ENCODE measurements at places on chromosomes 3 and 15.

DNA sequence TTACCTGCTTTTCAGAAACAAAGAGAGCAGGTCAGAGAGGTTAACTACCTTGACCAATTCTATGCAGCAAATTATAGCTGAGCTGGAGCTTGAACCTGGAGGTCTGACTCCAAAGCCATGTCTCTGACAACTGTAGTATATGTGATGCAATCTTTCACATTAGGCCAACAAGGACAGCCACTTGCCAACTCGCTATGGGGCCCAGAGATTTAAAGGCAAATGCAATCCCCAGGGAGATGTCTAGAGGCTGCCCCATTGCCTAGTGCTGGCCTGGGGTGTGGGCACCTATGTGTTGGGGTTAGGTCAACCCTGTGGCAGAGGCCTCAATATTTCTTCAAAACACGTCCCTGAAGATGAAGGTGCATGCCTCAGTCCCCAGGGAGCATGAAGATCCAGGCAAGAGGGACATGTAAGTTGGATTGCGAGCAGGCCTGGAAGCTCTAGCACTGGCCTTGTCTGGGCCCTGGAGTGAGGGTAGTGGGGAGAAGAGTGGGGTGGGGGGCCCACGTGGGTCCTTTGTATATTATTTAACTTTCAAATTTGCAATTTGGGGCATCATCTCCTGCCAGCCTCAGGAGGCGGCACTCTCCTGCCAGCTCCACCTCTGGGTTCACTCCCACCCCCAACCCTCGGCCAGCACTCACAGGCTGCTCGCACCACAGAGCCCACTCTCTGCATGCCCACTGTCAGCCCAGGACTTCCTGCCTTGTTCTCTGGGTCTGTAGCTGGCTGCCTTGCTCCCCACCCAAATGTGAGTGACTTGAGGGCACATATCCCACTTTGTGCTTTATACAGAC, 64.3 kb downstream of the SLC12A8 start:
- no peak for DNase-seq

DNA sequence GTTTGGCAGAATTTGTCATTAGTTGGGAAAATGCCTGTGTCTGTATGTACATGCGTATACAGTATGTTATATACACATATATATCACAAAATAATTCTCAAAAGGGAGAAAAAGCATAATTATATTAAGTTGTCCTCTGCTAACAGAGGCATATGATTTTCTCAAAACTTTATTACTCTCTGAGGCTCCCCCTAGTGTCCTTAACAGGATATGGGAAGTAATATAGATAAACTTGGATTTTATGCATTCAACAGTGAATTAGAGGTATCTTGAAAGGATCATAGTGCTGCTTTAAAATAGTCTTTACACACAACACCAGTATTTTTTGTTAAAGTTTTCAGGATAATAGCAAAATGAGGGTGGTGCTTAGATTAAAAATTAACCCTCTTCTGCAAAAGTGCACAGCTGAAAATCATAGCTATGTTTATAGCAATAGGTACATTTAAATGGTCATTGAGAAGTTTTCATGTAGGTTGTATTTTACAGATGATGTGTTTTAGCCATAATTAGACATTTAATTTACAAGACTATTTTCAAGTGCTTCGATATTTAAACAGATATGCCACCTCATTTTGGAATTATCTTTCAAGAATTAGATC, 454.0 kb upstream of the ROBO2 start:
- DNase-seq = peak; percentile 5

DNA sequence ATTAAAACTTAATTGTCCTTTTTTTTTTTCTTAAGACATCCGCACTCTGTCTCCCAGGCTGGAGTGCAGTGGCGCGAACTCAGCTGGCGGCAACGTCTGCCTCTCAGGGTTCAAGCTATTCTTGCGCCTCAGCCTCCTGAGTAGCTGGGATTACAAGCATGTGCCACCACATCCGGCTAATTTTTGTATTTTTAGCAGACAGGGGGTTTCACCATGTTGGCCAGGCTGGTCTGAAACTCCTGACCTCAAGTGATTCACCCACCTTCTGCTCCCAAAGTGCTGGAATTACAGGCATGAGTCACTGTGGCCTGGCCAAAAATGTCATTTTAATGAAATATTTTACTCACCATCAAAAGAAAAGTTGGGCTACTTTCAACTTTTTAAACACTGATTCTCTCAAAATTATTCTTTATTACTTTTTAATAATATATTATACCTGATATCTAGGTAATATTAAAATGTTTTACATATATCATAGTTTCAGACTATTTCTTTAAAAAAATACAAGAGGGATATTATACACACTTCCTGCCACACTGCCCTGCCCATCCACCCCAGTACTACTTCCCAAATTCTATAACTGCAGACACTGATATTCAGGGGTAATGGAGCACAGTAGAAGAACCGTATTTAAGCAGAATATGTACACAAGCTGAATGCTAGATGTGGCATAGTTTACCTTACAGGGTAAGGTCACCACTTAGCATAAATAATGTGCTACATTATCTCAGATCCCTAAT, 723.9 kb upstream of the ZNF385D start:
- peak; percentile 73 for DNase-seq

DNA sequence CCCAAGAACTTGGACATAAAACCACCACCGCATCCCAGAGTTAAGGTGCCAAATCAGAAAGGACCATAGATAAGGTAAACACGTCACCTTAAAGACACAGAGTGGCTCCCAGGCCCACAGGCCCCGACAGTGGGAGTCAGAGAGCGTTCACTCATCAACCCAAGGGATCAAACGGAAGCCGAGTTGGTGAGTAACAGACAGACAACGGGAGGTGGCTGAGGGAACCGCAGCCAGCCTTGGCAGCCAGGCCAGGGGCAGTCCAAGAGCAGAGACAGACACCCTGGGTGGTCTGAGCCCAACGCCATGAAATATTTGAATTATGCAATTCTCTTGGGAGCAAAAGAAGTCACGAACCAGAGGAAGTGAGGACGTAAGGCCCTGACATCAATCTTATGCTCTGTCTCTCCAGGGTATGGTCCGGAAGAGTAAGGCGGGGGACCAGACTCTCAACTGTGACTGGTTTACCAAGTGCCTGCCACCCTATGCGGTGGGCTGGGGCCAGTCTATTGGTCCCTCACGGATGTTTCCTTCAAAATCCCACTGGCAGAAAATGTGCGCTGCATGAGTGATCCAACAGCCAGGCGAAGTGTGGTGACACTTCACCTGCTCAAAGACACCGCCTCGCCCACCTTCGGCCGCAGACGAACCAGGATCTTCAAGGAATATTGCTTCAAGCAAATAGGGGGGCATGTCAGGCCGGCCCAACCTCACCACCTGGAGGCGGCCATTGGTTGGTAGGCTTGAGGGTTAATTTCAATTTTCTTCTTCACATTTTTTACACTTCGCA, 34.3 kb downstream of the TMEM44 start:
- DNase-seq = peak; percentile 76

GRCh38 chr3:143184099-143184498, 64.5 kb downstream of the CHST2 start:
- no peak for DNase-seq

DNA sequence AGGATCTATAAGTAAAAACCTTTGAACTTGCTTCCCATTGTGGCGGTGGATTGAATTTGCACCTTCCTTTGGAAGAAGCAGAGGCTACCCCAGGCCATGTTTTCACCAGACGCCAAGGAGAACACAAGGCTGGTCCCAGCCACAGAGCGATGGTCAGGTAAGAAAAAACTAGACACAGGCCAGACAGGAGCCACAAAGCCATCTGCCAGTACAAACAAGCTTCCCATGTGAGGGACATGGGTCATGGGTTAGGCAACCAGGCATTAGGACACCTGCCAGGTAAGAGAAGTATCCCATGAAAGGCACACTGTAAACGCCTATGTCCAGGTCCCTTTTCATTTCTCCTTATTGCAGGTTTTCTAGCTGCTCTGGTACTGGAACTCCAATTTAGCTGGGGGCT, 190.2 kb downstream of the KLF13 start:
- DNase-seq = no peak

DNA sequence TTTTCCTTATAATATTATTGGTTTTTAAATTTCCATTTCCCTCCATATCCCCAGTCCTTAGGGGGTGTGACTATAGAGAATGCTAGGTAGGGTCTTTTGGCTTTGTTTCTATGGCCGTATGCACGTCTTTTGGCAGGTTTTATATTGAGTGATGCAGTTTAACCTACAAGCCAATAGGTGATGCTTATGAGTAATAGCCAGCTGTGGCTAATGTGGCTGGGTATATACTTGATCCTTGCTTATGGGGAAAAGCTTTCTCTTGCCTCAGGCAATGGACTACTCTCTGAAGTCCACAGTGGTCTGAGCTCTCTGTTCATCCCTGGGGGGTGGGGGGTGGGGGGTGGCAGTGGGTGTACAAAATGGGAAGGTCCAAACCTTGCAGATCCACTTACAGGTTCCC, 223.9 kb downstream of the MFSD1 start:
- DNase-seq = no peak

- no peak for DNase-seq
Observed at GRCh38 chr3:25453619-25454004, 25.5 kb downstream of the RARB start.

DNA sequence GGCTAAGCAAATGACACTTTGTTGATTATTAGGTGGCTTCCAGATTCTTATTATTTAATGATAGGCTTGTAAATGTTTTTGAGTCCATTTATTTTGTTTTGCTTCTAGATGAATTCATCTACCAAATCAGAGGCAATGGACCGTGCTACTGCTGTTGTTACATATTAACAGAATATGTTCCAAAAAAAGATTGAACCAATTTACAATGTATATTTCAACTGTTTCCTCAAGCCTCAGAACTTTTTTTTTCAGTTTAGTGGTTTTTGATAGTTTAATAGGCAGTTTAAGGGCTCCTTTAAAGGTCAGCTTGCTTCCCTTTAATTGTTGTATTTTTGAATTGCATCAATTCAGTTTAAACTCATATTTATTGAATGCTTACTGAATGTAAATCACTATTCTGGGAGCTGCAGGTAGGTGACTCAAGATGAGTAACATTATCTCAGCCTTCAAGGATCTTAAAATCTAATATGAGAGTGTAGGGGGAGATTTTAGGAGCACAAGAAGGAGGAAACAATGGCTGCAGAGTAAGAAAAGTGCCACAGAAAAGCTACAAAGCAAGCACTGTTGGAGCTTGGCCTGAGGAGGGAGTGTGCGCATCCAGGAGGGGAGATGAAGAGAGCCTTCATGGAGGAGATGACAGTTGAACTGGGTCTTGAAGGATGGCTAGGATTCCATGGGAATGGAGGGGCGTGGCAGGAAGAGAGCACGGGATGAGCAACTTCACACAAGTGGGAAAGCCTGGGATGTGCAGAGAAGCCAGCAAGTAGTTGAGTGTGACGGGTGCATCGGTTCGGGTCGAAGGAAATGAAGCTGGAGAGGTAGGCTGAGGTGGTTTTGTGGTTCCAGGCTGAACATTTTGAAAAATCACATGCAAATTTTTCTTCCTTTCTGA, 14.7 kb downstream of the MAP2K1 start:
- no peak for DNase-seq

DNA sequence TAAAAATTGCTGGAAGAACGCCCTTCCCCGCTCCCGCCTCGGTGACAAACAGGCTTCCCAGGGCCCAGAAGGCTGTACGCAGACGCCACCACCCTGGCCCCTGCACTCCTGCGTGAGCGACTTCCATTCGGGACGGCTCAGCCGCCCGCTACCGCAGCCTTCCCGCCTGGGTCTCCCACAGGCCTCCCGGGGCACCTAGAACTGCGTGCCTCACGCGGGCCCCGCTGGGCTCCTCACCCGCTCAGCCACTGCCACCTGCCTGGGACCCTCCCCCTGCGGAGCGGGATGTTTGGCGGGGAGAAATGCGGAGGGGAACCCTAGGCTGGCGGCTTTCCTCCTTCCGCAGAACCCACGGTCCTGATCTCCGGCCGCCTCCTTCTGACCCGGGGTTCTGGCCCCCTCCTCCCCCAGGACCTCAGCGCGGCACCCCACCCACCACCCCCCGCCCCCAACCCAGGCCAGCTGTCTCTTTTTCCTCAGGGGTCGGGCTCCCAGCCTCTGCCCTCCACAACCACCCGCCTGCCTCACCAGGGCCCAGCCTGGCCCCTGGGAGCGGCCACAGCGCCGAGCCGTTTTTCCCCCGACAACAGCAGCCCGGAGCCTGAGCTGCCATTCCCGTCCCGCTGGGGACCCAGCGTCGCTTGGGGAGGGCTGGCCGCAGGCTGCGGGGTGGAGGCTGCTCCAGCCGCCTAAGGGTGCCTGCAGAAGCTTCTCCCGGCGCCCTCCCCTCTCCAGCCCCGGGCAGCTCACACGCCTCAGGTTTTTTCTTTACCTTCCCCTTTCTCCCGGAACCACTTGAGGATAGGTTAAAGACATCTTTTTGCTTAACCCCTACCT, 27.6 kb upstream of the RAB7A start:
- no peak for DNase-seq

DNA sequence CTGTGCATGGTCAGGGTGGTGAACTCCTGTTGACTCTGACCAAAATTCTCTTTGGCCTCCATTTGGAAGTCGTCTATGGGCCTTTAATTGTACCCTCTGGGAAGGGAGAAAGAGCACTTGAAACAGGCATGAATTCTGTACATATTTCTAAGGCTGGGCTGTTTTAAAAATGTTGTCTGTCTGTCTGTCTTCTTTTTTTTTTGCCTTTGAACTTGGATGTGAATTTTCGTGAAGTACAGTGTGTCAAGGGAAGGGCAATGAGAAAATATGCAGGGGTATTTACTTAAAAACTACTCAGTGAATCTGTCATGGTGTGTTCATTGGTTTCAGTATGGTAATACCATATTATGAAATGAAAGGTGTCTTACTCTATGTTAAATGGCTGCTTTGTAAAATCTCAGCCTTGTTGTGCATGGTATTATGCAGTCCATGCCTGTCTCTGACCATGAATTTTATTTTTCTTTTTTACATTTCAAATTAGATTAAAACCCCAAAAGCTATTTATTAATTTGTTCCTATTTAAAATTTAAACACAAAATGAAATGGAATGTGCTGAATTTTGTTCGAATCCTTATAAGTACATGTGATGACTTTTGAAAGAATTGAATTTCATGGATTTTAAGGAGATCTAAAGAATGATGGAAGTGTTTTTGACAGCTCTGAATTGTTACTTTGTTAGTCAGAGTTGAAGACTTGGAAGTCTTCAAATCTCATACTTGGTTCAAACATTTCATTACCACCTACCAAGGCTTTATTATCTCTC, 51.1 kb downstream of the RARB start:
- DNase-seq = no peak

DNA sequence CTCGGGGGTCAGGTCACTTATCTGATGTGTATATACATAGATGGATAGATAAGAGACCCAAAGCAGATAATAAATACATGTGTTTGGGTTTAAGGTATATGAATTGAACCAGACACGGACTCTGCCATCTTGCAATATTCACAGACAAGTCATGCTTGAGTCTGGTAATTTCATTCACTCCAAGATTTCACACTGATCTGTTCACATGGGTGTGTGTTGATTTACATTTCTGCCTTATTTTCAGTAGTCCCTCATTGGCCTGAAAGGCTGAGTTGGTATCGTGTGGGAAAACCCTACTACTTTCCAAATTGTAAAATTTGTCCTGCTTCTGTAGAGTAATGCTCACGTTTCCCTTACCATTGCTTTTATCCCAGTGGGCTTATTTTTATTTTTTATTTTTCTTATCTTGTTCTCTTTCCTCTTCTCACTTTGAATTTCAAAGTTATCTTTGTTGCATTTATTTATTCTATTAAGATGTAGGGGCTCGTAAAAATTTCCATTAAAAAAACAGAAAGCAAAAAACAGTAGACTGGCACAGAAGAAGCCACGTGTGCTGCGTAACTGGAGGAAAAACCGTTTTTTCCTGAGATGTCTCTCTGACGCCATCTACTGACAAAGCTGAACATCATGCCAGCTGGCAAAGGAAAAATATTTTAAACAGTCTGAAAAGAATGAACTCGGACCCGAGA, 10.8 kb upstream of the MFSD1 start:
- DNase-seq = no peak

All from stromal cell of bone marrow (primary cell).